ENCODE measurements at places on chromosomes 1 and 21.
A peak's percentile ranks its signal among the peaks of the same experiment; 100 is the strongest.

DNA sequence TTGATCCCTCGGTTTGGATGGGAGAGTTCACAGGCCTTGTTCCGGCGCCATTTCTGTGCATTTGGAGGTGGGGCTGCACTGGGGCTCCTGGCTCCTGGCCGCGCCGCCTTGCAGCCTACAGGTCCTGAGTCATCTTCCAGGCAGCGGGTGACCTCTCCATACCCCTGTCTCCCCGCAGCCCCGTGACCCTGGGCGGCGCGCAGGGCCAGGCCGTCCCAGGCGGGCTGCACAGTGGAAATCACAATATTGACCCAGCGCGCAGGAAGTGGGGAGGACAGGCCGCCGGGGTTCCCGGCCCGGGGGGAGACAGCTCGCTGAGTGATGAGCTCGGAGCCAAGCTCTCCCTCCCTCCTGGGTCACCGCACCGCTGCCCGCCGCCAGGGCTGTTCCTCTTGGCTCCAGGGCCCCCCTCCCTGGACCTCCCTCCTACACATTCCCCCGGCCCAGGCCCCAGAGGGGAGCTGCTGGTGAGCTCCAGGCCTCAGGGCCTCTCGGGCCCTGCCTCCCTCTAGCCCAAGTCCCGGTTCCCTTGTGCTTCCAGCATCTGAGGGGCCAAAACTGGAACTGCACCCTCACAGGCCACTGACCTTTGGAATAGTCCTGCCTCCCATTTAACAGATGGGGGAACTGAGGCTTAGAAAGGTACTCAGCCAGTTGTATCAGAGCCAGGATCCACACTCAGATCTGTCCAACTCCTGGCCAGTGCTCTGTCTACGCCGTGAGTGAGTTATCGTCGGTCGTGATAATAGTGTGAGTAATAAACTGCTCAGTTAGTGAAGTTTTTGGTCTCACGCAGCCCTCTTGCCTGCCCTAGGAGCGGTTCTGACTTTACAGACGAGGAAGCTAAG is 142.9 kb upstream of the WNT4 start:
- no peak for DNase-seq

- no peak for DNase-seq
Measured at GRCh38 chr1:170436928-170437327, 95.0 kb upstream of the GORAB start.

GRCh38 chr1:41153750-41154274 is 88.3 kb downstream of the SCMH1 start:
- no peak for DNase-seq

DNA sequence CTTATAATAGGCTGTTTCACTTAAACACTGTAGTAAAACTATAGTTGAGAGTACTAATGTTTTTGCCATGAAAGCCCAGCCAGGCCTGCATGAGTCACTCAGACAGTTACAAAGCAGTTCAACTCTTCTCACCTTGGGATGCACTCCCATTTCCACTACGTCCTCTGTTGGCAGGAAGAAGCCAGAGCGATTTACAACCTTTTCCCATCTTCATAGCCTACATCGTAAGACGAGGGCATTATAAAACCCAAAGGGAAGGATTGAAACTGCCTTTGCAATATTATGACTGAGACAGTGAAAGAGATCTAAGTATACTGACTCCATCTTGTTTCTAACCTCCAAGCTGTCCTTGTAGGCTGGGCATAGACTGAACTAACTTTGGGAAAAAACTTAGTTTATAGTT is 71.8 kb upstream of the CSF1 start:
- no peak for DNase-seq

DNA sequence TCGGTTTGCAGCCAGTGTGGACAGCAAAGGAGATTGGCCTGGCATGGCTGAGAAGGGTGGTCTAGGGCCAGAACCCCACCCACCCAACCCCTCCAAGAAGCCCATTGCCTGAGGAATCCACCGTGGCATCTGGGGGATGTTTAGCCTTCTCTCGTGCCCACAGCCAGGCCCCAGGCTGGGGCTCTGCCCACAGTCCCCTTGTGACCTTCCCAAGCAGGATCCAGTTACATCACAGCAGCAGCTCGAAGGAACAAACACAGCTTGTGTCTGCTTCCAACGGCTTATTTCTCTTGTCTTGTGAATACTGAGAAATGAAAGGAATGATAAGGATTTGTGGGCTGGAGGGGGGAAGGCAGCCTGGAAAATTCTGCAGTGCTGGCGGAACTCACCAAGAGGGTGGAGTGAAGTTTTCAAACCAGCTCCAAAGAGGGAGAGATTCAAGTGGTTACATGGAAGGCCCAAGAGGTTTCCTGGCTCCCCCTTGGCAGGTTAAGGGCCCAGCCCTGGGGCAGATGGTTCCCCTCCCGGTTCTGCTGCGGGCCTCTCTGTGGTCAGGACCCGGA is 61.6 kb downstream of the DHRS3 start:
- DNase-seq = no peak

GRCh38 chr1:12480748-12481362 is 137.2 kb downstream of the DHRS3 start:
- DNase-seq = no peak

DNA sequence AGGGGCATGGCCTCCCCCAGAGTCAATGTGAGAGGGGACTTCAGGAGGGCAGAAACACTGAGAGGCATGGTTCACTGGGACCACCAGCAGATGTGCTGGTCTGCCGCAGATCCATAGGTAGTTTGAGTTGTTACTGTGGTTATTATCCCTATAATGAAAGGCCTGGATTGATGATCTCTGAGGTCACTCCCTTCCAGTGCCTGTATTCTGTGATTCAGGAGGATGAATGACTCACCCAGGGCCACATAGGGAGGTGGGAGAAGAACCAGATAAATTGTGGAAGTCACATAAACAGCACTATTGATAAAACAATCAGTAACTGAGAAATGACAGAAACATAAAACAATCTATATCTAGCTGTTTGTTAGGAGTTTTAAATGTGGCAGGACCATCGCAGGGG is 22.7 kb upstream of the ACTL8 start:
- no peak for DNase-seq

DNA sequence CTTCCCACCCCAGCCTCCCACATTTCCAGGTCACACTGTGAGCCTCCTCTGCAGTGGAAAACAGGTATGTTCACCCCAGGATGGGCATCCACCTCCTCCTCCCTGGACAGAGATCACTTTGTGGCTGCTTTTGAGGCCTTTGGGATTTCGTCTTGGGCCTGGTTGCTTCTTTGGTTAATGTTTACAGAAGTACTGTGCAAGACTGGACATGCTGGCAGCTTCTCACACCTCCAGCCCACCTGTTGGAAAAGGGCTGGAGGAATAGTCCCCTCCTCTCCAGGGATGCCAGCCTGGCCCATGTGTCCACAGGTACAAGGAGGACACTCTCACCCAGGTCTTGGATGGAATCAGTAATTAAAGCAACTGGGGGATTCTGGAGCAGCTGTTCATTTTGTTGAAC is 56.1 kb downstream of the KAZN start:
- DNase-seq = no peak

GRCh38 chr1:54906586-54906985 is 19.6 kb upstream of the DHCR24 start:
- DNase-seq = no peak

GRCh38 chr1:2407166-2407990 is 5.0 kb downstream of the PEX10 start:
- DNase-seq = no peak

- no peak for DNase-seq
Measured at GRCh38 chr1:195769461-195769860, 838.8 kb downstream of the KCNT2 start.

DNA sequence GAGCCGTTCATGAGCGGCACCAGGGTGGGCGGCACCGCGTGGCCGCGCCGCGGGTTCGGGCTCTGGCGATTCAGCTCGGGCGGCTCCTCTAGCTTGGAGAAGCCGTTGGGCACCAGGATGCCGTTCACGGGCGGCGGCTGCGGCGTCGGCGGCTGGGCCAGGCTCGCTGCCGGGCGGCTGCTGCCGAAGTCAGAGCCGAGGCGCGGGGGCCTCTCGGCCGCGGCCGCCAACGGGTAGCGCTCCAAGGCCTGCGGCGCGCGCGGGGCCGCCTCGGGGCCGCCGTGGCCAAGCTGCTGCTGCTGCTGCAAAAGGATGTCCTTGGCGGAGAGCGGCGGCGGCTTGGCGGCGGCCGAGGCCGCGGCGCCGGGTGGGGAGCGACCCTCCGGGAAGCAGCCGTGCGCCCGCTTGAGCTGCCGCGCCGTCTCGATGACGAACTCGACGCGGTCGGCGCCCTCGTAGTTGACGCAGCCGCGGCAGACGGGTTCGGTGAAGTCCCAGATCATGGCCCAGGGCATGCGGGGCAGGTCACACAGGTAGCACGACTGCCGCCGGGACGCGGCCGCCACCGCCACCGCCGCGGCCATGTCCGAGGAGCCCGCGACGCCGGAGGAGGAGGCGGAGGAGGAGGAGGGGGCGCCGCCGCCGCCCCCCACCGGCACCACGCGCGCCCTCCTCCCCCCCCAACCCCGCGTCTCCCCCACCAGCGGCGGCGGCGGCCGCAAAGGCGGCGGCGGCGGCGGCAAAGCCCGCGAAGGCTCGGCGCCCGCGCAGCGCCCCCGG is 877 bp downstream of the IRF2BP2 start:
- DNase-seq = peak; percentile 64

DNA sequence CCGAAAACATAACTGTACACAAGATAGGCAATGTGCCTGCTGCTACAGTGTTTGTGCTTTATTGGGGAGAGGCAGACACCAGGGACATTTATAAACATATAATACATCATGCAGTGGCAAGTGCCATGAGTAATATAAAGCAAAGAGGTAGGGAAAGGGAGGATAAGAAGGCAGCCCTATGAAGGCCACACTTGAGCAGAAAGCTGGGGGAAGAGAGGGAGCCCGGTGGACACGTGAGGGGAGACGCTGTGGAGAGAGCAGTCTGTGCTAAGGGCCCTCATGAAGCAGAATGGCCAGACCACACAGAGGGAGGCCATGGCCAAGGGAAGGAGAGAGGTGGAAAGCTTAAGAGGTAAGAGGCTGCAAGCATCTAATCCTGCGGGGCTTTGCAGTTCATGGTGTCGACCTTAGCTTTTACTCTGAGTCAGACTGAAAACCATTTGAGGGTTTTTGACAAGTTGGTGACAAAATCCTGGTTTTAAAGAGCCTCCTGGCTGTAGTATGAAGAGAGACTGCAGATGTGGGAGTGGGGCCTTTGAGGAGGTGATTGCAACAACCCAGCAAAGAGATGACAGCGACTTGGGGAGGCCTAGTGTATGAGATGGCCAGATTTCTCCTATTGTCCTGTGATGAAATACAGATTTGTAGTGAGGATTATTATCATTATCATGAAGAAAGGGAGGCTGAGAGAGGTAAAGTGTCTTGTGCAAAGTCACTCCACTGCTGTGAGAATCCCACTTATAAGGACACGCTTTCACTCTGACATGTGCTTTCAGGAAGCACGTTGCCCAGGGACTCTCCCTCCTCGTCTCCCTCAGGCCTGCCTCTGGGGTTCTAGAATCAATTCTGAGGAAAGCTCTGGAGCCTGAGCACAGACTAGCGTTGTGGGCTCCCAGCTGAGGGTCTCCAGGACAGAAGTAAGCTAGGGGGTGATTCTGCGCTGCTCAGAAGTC is 192.9 kb downstream of the RHOU start:
- DNase-seq = no peak

DNA sequence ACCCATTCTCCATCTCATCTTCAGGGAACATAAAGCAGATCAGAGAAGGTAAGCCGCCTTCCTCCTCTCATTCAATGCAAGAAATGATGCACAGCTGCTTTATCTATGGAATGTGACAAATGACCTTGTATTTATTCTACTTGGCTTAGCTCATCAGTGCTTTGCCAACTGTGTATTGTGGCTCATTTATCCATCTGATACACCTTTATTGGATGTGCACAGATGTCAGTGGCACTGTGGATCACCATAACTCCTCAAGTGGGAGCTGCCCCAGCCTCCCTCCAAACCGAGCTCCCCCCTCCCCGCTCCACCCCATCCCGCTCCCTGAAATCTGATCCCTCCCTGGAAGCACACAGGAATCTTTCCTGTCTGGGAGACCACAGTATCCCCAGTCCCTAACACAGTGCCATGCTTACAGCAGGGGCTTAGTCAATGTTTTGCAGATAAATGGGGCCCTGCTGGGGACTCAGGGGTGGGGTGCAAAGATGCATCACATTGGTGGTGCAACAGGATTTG is 156.0 kb upstream of the RAB4A start:
- no peak for DNase-seq

DNA sequence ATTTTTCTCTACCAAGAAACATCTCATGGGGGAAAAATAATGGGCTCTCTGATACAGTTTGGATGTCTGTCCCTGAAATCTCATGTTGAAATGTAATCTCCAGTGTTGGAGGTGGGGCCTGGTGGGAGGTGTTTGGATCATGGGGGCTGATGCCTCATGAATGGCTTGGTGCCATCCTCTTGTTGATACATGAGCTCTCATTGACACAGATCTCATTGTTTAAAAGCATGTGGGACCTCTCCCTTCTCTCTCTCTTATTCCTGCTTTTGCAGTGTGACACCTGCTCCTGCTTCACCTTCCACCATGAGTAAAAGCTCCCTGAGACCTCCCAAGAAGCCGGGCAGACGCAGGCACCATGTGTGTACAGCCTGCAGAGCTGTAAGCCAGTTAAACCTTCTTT is 332.5 kb upstream of the NRIP1 start:
- no peak for DNase-seq

- no peak for DNase-seq
Measured at GRCh38 chr1:22330092-22330759, 121.4 kb upstream of the ZBTB40 start.

DNA sequence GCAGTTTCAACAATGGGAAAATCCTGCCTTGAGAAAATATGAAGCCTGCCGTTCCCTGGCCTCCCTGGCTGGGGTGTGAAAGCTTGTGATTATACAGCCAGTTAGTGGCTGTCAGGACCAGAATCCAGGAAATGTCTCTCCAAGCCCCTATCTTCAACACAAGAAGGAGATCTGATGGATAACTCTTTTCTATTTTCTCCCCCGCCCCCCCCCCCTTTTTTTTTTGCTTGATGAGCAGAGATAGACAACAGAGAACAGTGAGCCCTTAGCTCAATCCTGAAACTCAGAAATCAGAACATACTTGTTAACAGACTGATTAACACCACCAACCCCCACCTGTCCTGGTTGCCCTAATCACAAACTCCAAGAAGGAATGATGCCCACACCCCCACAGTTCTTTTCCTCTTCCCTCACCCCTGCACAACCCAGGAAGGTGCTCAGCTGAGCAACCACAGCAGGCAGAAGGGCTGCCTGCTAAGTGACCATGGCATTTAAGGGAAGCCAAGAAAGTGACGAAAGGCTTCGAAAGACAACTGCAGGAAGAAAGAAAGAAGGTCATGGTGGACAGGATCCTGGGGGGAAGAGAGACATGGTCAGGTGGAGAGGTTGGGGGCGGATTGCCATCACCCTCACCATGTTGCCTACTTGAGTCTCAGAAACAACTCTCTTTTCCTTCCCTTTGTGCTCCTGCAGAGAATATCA is 12.3 kb upstream of the DENND2D start:
- no peak for DNase-seq

DNA sequence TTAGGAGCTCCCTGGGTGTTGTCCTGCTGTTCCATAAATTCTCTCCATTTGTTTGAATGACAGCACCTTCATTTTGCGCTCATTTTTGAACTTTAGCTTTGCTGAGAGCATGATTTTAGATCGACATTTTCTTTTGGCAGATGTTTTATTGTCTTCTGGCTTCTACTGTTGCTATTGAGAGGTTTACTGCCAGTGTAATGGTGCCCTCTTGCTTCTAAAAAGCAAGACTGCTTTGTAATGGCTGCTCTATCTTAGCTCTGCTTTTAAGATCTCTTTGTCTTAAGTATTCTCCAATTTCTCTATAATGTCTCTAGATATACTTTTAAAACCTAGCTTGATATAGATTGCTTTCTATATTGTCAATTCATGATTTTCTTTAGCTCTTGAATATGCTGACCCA is 27.8 kb downstream of the THEM4 start:
- no peak for DNase-seq

Measured in CD4-positive, alpha-beta T cell (primary cell).